ENCODE measurements at places on chromosomes 12 and 14.

DNA sequence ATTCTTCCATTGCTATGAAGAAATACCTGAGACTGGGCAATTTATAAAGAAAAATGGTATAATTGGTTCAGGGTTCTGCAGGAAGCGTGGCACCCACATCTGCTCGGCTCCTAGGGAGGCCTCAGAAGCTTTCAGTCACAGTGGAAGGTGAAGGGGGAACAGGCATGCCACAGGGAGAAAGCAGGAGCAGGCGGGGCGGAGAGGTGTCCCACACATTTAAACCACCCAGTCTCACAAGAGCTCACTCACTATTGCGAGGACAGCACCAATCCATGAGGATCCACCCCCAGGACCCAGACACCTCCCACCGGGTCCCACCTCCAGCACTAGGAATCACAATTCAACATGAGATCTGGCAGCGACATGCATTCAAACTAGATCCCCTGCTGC, 56.0 kb upstream of the C14orf180 start:
- no peak for DNase-seq

- DNase-seq, result no peak
Measured at GRCh38 chr12:122023339-122024131, 1.9 kb downstream of the BCL7A start.

GRCh38 chr14:30553311-30553989, 5.5 kb upstream of the G2E3 start:
- no peak for DNase-seq

- no peak for DNase-seq
Measured at GRCh38 chr12:105676694-105677093, 346.2 kb downstream of the C12orf75 start.

GRCh38 chr12:64655141-64655540, 44.8 kb downstream of the RASSF3 start:
- no peak for DNase-seq

DNA sequence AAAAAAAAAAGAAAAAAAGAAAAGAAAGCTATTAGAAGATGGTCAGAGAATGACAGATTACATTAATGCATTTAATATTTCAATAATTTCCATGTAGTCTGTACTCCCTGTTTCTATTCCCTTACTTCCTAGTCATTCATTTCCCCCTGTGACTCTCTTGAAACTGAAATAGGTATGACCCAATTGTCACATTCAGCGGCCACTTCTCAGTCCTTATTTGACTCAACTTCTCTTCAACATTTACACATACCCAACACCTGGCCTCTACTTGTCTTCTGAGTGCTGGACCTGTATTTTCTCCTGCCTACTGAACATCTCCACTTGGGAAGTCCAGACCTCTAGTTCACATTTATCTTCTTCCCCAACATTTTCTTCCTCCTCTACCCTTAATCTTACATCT, 7.2 kb downstream of the EEA1 start:
- no peak for DNase-seq

GRCh38 chr14:103707329-103708263, 7.7 kb downstream of the XRCC3 start:
- DNase-seq, result no peak

GRCh38 chr14:91316761-91317160, 72.3 kb upstream of the GPR68 start:
- no peak for DNase-seq

DNA sequence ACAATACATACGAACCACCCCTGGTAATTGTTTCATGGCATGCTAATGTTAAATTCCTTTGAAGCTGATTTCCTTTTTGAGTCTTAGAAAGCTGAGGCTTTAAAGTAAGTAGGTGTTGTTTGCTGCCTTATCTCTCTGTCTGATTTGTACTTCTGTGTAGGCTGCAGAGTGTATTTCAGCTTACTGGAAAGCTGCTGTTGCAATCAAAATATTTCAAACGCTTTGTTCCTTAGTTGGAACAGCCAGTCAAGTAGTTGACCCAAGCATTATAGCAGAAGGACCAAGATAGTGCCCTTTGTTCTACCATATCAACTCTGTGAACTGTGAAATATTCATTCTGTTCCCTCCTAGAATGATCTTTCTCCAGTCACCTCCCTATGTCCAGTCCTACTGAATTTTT, 3.1 kb downstream of the PKP2 start:
- no peak for DNase-seq

GRCh38 chr12:42315108-42315507, 10.8 kb downstream of the ZCRB1 start:
- DNase-seq, result no peak

GRCh38 chr12:1846421-1847405, 26.3 kb downstream of the LRTM2 start:
- no peak for DNase-seq

- DNase-seq, result no peak
Measured at GRCh38 chr12:10341892-10342509, 34.3 kb downstream of the KLRD1 start.

DNA sequence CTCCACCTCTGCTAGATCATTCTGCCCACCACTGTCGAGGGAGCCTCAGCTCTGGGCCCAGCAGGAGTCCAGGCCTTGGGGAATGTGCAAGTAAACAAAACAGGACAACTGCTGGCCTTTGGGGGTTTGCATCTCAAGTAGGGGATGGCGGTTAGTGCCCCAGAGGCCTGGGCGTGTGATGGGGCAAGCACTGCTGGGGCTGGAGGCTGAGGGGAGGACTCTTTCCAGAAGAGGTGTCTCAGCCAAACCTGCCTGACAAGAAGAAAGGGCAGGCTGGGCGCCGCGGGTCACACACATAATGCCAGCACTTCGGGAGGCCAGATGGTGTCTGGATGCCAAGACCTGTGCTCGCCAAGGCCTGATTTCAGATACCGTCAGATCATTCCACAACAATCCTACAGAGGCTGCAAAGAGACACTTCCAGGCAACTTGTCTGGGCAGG, 8.6 kb upstream of the ALDH2 start:
- no peak for DNase-seq

DNA sequence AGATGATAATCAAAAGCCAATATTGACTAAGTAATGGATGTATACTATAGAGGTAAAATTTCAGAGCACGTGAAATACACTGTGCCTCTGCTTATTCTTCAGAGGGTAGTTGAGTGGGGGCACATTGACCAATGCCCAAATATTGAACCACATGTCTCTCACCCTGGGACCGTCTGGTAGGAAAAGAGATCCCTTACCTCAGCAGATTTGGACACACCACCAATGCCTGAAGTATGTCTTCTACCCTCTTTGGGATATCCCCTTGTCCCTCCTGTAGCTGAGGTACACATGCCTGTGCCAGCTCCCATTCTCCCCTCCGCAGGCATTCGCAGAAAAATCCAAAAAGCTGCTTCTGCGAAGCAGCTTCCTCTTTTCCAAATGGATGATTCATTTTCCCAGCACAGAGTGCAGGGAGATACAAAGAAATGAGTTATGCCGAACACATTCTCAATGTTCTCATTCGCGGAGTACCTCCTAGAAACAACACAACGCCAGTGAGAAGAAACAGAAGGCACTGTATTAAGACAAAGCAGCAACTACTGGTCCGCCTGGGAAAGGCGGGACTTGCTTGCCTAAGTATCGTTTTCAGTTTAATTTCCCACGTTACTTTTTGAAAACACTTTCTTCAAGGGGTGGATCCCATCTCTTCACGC, 691 bp downstream of the ZFYVE26 start:
- no peak for DNase-seq

DNA sequence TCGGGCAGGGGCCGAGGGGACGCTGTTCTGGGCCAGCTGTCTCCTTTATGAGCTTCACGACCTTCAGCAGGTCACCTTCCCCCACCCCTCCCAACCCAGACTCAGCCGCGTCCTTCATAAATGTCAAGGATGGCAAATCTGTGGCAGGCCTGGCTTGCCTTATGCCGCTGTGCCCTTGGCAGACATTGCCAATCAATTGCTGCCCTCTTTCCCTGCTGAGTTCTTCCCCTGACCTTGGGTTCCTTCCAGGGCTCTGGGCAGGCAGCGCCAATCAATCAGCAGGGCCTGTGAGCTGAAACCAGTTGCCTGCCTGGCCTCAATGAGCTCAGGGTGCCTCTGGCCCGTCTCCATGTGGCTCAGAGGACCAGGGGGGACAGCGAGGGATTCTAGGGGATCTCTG, 7.7 kb downstream of the FAM222A start:
- DNase-seq, result no peak

- DNase-seq, result no peak
Measured at GRCh38 chr12:87320724-87321123, 708.5 kb downstream of the C12orf50 start.

GRCh38 chr12:19988459-19988873, 379.9 kb upstream of the PDE3A start:
- no peak for DNase-seq

Measured in activated CD8-positive, alpha-beta memory T cell treated with anti-CD3 and anti-CD28 coated beads for 1 hour (primary cell).